ENCODE measurements at places on chromosomes 3 and 15. TPM values are rescaled to one million over a fixed set of nuclear protein-coding genes. Genes with fewer than 3 reads are reported as not detected.

IMPG2 gene
- total RNA-seq = 0.02 TPM

GRCh38 chr3:170470063-170471016 lies 51.7 kb downstream of the CLDN11 start:
- no peak for DNase-seq

- DNase-seq = no peak
Observed at GRCh38 chr3:119748991-119749390, 32.9 kb upstream of the NR1I2 start.

- DNase-seq = no peak
Observed at GRCh38 chr15:36837246-36837645, 257.8 kb downstream of the CDIN1 start.

- peak; percentile 70 for DNase-seq
Observed at GRCh38 chr15:59492389-59493377, 54.7 kb downstream of the FAM81A start.

DNA sequence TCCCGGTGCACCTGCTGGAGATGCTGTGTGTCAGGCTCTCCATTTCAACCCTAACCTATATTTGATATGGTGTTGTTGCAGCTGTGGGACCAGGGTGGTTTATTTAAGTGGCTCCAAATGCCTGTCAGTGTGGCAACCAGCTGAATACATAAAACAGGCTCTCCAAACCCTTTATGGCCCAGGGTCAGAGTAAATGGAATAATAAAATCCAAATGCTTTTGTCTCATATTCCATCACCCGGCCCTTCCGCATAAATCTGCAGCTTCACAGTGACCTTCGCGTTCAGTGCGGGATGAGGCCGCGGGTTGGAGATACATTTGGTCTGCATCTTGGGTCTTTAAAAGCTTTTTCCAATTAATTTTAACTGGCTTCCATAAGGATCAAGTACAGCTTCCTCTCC lies 382.1 kb upstream of the NR2F2 start:
- DNase-seq = no peak

DNA sequence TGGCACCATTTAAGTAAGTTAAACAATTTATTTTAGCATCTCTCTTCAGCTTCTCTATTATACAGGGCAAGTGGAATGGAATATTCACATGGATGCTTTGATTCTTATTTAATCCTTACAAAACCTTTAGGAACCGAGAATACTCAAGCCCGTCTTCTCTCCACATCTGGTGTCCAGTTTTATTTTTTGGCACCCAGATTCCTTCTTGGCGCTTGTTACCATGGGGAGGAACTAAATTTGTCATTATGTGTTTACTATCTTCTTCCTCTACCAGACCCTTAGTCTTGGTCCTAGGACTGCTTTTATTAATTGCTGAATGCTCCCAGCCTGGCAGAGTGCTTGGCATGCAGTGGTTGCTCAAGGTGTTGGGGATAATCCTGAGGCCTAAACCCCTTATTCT lies 138.8 kb downstream of the CACNA2D3 start:
- DNase-seq = no peak

GRCh38 chr3:20051123-20051806 lies 11.0 kb downstream of the KAT2B start:
- DNase-seq = no peak

LAMB2 gene
- total RNA-seq = 121 TPM

GRCh38 chr15:57035664-57036063 lies 117.2 kb downstream of the TCF12 start:
- no peak for DNase-seq

C3orf20 gene
- not detected for total RNA-seq

GRCh38 chr15:29259233-29259632 lies 10.4 kb downstream of the NSMCE3 start:
- no peak for DNase-seq

CKMT1A gene
- total RNA-seq = 35.5 TPM

DNA sequence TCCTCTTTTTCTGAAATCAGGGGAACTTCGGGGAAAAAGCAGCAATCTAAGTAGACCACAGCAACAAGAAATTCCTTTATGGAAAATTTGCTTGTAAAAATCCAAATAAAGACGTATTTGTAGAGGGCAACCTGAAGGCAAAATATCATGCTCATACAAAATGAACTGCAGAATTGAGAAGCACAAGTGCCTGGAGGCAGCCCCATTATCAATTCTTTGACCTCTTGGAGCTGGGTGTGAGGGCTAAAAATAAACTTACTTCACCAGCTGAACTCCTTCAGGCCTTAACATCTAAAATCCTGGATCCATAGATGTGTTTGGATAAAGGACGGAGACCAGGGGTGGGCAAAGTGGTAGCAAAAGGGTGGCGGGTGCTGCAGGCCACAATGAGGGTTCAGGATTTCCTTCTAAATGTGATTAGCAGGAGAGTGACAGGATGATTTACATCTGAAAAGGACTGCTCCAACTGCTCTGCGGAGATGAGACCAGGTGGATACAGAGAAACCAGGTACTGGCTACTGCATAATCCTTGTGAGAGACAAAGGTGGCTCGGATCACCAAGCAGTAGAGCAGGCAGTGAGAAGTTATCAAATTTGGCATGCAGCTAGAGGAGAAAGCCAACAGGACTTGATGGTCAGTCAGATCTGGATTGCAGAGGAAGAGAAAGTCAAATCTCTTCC lies 81.7 kb upstream of the TJP1 start:
- DNase-seq = peak; percentile 68

CCR8 gene
- total RNA-seq = 0.64 TPM

TIGIT gene
- total RNA-seq = not detected

DNA sequence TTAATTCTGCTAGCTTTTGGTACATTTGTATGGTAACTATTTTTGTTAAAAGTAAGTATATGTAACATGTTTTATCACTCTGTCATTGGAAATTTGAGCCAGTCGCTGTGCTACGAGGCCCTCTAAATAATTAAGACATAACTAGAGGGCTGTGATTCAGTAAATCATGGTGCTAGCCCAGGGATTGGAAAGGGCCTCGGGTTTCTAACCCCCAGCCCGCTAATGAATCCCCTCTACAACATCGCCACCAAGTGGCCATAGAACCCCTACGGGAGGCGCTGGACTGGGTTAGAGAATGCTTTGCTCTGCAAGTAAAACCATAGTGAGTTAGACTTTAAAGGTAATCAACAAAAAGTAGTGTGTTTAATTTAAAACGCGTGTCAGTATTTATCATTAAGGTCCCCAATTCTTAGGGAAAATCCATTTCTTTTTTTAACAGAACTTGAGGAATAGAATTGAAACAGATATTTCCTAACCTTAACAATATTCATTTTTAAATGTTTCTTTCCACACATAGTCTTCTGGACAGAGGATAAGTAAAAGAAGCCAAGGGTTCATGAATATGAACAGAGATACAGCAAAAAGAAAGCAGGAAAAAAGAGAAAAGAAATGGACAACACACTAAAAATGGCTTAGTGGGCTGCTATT lies 744.7 kb downstream of the EPHA3 start:
- peak; percentile 84 for DNase-seq

C3orf49 gene
- not detected for total RNA-seq

- DNase-seq = no peak
Observed at GRCh38 chr15:72961346-72961745, 90.9 kb upstream of the NEO1 start.

CEP63 gene
- total RNA-seq = 16.2 TPM

DNA sequence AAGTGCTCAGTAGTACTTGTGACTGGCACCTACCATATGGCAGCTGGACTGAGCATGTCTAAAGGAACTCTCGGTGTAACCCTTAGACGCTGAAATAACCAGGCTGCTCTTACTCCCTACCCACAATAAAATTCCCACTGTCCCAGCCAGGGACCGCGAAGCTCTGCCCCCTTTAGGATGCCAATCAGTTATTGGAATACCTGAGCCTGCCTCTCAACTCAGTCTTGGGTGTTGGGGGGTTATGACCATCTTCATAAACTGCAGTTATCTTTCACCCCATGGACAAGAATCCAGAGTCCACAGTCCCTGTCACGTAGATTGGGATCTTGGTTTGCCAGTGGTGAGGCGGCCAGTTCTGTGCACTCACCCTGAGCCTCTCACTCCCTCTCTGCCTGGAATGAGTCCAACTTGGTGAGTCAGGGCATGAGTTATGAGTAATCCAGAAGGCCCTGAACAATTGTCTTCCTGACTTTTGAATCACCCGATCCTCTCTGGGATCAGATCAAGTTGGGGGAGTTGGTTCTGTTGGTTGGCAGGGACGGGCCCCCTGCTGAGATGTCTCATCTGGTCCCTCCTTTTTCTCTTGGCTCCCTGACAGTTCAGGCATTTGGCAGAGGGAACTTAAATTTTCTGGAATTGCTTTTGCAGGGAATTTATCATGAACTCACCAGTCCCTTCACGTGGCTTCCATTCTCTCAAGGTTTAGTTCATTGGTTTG lies 120.1 kb upstream of the UBE2E1 start:
- no peak for DNase-seq

SUSD5 gene
- 4.5 TPM for total RNA-seq

DNA sequence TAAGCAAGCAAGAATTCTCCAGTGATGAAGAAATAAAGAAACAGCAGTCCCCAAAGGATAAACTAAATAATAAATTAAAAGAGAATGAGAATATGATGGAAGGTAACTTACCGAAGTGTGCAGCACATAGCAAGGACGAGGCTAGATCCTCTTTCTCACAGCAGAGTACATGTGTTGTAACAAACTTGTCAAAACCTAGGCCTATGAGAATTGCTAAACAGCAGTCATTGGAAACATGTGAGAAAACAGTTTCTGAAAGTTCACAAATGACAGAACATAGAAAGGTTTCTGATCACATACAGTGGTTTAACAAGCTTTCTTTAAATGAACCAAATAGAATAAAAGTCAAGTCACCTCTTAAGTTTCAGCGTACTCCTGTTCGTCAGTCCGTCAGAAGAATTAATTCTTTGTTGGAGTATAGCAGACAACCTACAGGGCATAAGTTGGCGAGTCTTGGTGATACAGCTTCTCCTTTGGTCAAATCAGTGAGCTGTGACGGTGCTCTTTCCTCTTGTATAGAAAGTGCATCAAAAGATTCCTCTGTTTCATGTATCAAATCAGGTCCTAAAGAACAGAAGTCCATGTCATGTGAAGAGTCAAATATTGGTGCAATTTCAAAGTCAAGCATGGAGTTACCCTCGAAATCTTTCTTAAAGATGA lies 4.5 kb upstream of the SCG5 start:
- DNase-seq = no peak

GRCh38 chr3:132433121-132433520 lies 15.8 kb downstream of the DNAJC13 start:
- DNase-seq = no peak

DNA sequence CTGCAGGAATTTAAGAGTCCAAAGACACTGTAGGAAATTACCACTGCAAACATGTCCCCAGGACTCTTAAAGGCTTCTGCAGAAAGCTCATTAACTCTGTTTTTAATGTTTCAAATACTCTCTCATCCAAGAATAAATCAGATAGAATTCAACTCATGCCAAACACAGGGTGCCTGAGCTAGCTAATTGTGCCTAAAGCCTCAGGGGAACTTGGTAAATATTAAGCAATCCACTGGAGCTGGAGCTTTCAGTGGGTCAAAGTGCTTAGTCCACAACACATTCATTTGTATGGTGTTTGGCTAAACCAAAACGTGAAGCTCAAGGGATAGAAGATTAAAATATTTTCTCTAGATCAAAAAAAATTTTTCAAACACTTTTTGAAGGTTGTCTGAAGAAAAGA lies 131.4 kb downstream of the THRB start:
- no peak for DNase-seq

DNA sequence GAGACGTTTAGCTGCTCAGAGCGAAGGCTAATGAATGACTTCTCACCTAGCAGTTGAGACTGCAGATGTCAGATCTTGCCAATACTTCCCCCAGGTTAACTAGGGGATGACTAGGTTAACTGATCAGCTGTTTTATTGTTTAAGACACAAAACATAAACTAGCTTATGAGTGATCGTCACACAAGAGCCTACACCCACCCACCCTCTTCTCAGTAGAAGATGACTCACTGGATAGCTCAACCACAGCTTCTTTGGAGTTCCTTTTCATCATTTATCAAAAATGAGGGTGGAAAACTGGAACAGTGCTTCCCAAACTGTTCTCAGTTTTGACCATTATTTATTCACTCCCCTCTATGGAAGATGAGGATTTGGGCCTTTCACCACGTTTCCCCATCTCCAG lies 25.2 kb downstream of the GASK1A start:
- no peak for DNase-seq

- no peak for DNase-seq
Observed at GRCh38 chr3:114904633-114905032, 242.5 kb downstream of the ZBTB20 start.

IL12A gene
- total RNA-seq = 0.50 TPM

DNA sequence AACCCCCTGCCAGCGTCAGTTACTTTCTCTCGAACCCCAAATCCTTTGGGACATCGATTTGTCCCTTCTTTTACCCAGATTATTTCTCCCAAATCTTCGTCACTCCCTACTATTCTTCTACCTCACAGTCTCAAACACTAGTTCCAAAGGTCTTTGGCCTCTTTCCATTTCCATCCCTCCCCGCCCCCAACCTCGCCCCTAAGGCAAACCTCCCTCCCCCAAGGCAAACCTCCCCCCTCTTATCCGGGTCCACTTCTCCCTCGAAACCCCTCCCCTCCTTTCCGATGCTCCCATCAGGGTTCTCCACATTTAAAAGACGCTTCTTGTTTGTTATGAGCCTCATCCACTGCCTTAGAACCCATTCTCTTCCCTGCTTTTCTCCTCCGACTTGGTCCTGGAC lies 583 bp downstream of the EAF1 start:
- DNase-seq = no peak

Measured in H9 (cell line).